ENCODE measurements at places on chromosomes 4 and X.

DNA sequence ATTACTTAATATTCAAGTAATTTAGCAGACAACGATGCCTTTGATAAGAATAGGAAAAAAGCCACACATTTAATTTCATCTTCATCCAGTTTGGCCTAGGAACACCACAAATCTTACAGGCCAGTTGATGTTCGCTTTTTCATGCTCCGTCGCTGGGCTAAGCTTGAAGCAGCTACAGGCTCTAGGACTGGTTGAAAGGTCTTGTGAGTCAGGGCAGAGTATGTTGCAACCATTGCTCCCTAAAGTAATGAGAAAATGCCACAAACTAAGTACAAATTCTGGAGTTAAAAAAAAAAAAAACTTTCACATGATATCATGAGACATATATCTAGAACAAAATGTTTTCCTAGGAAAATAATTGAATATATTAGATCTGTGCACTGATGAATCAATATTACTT, 123.8 kb downstream of the RPS6KA6 start:
- DNase-seq, result peak; percentile 3

GRCh38 chrX:15471028-15471427, 22.1 kb downstream of the PIR start:
- peak; percentile 48 for DNase-seq

- peak; percentile 68 for DNase-seq
These were observed 43.5 kb downstream of the CLOCK start for GRCh38 chr4:55503169-55503568.

- DNase-seq, result peak; percentile 5
These were observed 173.7 kb downstream of the HNRNPD start for GRCh38 chr4:82200046-82200445.

- peak; percentile 51 for DNase-seq
These were observed 274.6 kb downstream of the NAF1 start for GRCh38 chr4:162891788-162892707.

DNA sequence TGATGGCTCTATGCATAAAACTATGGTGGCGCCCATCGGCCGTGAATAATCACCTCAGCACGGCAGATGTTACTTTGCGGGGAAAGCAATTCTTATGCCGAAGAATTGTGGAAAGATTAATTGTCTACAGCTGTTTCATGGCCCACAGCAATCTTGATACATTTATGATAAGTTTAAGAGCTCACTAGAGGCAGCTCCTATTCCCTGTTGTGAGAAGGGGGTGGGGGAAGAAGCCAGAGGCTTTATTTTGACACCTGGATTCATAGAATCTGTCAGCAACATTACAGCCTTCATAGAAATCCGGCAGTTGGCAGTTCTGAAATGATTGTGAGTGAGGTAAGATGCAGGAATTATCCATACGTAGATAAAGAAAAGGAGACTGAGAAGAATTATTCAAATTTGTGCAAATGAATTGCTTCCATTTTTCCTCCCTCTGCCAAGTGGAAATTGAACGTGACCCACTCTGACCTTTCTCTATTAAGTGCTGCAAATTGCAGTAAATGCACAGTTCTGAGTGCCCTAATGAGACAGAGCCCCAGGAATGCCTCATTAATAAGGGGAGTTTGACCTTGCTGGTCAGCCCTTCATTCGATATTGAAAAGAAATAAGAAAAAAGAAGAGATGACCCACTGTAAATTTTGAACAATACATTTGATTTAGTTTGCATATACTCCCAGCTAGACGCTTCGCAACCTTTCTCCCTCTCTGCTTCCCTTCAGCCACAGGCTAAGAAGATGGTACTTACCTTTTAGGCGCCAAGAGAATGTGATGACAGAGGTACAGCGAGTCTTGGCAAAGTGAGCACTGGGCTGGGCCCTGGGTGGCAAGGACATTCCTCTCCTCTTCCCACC, 188.8 kb downstream of the GPAT3 start:
- DNase-seq, result no peak

DNA sequence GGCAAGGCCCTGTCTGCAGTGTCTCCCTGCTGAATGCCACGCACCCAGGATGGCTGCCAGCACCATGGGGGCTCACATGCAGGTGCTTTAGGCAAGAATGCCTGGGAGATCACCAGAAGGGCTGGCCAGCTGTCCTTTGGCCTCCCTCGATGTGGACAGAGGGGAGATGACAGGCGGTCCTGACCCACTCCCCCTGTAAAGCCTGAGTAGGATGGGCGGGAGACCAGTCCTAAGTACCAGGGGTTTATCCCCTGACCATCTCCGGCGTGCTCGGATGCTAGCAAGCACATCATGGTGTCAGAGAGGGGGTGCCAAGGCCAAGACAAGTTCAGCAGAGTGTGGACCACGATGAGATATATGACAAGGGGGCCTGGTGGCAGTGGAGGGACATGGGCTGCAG, 5.3 kb downstream of the PDZD4 start:
- no peak for DNase-seq

DNA sequence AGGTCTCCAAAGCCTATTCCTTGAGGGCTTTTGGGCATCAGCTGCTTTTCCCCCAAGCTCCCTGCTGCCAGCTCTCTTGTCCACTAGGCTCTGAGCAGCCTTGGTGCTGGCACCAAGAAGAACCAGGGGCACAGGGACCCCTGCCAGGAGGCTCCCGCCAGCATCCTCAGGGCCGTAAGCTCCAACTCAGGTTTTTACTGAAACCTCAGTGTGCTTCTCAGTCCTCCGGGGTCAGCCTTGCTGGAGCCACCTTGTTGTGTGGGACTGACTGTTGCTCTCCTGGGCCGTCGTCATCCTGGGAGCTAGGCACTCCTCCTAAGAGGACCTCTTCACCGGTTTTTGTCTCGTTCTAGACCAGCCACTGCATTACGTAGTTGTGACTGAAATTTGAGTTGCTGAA, 38.9 kb downstream of the NOP14 start:
- no peak for DNase-seq

GRCh38 chr4:151887031-151887815, 126.4 kb upstream of the GATB start:
- DNase-seq, result peak; percentile 7

DNA sequence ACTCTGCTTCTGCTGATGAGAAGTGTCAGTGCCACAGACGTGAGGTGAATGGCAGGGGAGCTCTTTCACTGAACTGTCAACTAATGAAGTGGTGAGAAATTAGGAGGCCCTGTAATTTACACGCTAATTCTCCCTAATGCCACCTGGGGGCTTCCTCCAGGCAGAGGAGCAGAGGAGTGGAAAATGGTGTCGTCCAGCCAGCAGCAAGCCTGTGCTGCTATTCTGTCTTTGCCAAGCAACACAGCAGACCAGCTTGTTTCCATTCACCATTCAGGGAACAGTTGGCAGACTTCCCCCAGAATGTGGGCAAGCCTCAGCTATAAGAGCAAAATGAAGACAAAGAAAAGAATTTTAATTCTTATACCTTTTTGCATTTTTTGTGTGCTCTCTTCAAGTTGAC, 245.2 kb upstream of the TET2 start:
- peak; percentile 11 for DNase-seq

DNA sequence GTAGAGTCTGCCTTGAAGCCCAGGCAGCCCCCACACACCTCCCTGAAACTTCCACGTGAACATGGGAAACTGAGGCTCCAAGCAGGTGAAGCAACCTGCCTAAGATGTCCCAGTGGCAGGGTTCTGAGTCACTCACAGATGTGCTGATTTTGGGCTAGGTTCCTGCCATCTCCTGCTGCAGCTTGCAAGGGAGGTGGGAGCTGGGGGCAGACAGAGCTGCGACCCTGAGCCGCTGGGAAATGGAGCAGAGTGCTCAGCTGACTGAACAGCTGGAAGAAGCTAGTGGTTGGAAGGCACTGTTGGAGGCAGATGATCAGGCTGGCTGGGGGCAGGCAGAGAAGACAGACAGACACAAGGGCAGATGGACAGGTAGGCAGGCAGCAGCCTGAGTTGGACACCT, 3.6 kb upstream of the FATE1 start:
- DNase-seq, result no peak

GRCh38 chrX:67651437-67652142, 107.8 kb downstream of the AR start:
- no peak for DNase-seq

- DNase-seq, result no peak
These were observed 46.5 kb downstream of the CWH43 start for GRCh38 chr4:49032440-49033161.

DNA sequence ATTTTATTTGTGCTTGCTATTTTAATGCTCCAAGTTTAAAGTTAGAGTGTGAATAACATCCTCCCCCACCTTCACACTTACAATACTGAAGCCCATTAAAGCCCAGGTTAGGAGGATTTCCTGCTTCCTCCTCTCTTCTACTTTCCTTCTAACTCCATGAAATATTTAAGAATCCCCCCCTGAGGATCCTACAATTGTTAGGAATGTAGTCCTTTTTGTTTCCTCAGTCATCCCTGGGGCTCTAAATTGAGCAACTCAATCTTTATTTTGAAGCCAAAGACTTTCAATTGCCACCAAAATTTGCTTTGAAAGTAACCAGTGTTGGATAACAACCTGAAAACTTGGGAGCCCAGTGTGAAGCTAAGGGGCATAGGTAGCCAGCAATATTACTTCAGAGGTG, 276.9 kb downstream of the FAM47A start:
- DNase-seq, result no peak

DNA sequence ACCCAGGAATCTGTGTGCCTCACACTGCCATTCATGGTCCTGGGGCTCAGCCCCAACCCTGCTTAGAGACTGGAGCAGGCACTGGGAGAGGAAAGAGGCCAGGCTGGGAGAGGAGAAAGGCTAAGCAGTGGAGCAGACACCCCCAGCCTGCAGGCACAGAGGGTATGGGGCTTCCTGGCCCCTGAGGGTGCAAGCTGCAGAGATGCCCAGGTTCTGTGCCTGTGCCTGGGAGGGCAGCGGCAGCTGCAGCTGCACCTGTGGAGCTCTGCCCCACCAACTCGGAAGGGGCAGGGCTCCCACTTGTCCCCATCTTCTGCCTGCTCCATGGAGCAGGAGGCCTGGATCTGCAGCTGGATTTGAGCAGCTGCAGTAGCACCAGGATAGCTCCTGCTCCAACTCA, 47.9 kb downstream of the DMP1 start:
- DNase-seq, result no peak

DNA sequence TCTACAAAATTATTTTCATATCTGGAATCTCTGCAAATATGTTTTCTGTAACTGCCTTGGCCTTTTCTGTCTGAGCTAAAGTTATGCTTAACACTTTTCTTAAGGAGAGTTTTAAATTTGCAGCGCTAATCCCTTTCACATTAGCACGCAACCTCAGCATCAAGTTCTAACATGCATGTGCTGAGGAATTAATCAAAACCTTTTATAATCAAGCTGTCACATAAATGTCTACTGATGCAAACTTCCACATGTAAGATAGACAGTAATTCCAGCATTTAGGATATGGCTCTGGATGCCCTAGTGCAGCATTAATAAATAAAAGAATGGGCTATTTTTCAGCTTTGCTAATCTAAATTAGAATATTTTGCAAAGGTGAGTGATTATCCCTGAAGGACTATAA, 17.5 kb upstream of the NEIL3 start:
- no peak for DNase-seq

- DNase-seq, result no peak
These were observed 158.6 kb downstream of the TRAM1L1 start for GRCh38 chr4:116926631-116927295.

GRCh38 chr4:29571322-29571721, 1148.8 kb upstream of the PCDH7 start:
- DNase-seq, result no peak

DNA sequence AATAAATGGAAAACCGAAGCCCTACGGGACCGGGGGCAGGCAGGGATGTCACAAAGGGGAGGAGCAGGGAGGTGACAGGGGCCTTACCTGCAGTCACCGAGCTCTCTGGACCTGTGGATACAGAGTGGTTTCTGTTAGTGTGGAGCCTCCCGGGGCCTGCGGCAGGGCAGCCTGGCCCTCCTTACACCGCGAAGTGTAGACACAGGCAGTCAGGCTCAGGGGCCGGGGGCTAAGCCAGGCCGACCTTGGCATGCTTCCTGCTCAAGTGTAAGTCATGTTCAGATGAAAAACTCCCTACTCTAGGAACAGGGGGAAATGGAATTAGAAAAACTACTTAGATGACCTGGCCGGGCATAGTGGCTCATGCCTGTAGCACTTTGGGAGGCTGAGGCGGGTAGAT, 4.3 kb downstream of the FAM3A start:
- no peak for DNase-seq

Measured in fibroblast of upper back skin (primary cell).